Left kidney (tissue), 8 donors: ENCODE measurements at places on chromosomes 7 and 10. TPM values are rescaled to one million over a fixed set of nuclear protein-coding genes. Genes with fewer than 3 reads are reported as not detected.
A peak's percentile ranks its signal among the peaks of the same experiment; 100 is the strongest.

DNA sequence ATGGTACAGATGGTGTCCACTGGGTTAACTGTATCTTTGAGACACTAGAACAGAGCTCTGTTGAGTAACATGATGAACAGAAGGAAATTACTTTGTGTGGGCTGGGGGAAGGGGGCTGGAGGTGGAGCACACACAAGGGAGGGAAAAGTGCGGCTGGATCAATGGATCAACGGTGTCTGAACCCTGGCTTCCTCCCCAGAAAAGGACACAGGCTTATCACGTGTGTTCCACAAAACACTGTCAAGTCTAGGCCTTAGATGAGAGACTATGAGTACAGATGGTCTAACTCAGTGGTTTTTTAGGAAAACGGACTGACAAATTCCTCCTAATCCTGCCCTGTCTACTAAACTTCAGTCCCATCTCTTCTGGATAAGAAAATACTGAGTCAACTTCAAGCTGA lies 27.8 kb downstream of the HSPB1 start:
- no peak for DNase-seq

DNA sequence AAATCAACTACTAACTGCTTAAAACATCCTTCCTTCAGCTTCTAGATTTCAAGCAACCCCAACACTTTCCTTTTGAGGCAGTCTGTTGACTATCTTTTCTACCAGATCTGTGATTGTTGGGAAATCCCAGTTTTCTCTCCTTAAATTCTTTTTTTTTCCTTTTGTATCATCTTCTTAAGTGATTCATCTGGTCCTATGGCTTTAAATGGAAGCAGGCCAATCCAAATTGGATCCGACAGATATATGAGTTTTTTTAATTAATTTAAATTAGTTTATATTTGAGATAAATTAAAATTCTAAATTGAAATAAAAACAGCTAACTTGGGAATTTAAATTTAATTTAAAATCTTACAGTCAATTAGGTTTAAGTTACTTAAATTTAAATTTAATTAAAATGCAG lies 151.2 kb upstream of the PCLO start:
- DNase-seq: no peak

DNA sequence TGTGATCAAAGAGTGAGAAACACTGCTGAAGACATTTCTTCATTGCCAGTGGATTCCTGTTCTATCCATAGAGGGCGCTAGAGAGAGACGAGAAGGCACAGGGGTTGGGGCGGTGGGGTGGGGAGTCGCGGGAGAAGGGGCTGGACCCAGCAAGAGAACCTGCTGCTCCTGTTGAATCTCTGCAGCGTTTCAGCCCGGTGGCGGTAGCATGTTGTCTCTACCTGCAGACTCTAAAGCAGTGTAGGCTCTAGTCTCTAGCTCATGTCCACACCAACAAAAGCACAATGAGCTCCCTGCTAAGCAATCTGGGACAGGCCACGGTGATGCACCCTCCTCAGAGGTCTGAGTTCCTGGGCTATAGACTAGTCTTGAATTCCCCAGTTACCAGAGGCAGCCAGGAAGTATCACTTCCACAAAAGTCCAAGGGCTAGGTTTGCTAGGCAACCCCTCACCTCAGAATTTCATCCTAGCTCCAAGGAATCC lies 167.7 kb downstream of the DGKB start:
- peak; percentile 12 for DNase-seq

GRCh38 chr7:7103343-7104313 lies 78.7 kb upstream of the C1GALT1 start:
- peak; percentile 50 for DNase-seq

- DNase-seq: no peak
Measured at GRCh38 chr7:71354716-71355115, 222.8 kb downstream of the GALNT17 start.

- DNase-seq: no peak
Measured at GRCh38 chr7:97174303-97174702, 56.8 kb downstream of the SDHAF3 start.

DNA sequence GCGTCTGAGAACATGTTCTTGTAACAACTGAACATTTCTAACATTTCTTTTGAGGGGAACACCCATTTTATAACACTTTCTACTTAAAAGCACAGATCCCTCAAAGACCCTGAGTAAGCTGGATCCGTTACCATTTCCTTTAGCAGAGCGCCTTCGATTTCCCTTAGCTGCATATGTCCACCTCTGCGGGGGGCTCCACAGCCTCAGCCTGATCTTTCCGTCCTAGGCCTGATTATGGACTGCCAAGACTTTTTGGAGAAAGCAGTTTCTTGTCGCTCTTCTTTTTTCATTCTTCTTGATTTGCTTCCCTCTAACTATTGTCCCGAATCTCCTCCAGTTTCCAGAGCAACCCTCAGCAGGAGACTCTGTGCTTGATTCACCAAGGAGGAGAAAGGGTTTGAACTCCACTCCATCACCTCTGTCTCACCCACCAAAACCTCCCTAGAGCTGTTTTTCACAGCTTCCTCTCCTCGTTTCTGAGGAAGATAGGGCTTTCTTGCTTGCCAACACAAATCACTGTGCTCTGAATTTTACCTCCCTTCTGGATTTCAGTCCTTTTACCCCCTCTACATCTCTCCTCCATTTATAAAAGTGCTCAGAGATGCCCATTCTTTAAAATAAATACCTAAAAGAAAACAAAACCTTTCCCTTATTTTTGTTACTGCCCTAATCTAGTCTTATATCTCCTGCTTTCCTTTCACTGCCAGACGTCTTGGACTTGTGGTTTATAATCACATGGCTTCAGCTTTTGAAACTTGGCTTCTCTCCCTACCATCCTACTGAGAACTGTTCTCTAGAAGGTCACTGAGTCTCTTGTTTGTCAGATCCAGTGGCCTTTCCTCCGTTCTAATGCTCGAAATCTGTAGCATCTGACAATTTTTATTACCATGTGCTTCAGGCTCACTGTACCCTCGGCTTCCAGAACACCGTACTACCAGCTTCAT lies 30.5 kb upstream of the ZRANB1 start:
- no peak for DNase-seq

DNA sequence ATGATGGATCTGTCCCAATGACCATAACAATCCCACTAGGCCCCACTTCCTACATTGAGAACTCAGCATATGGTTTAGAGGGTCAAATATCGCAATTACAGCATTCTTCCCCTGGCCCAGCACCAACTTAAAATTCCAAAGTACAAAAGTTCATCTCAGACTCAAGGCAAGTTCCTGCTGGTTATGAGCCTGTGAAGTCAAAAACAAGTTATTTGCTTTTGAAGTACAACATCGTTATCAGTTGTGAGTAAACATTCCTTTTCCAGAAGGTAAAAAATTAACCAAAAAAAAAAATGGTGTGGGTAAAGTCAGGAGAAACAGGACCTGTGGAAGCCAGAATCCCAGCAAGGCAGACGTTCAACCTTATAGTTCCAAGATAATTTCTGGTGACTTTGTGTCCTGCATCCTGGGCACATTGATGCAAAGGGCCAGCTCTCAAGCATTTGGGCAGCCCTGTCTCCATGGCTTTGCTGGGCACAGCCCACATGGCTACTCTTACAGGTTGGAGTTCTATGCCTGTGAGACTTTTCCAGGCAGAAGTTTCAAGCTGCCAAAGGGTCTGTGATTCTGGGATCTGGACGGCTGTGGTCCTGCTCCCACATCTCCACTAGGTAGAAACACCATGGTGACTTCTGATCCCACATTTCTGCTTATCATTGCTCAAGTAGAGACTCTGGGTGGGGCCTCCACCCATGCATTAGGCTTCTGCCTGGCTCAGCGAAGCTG lies 37.5 kb downstream of the AKR1C8 start:
- DNase-seq: no peak

GRCh38 chr10:123642293-123642692 lies 23.9 kb upstream of the GPR26 start:
- DNase-seq: no peak

DNA sequence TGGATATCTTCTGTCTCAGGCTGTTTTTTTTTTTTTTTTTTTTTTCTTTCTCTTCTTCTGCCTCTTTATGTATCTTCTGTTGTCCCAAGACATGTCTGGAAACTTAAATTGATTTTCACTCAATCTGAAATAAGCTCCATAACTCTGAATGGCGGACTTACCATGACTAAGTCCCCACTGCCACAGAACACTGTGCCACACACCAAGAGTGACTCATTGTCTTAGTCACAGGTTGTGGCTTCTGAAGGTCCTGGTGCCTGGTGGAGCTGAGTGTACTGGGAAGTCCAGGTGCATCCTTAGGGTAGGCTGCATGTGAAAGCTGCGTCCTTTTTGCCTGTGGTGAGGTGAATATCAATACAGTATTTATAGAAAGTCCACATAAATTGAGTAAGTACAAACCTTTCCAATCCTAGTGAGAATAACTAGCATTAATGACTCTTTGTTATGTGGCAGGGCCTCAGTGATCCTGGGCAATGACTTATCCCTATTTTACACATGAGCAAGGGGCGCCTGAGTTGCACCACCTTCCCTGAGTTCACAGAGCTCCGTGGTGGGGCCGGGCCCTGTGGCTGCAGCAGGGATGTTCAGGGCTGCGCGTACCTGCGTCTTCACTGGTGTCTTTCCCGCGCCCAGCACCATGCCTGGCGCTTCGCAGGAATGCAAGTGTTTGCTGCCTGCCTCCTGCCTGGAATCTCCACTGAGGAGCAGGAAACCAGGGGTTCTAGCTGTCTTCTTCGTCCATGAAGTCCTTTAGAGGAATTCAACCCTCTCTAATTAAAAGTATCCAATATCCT lies 4.3 kb downstream of the PFKP start:
- DNase-seq: no peak

GRCh38 chr7:38351601-38352000 lies 78.2 kb upstream of the TARP start:
- DNase-seq: no peak

Gene ACSL5
- 4.7 TPM for polyA plus RNA-seq

Gene RASSF4
- polyA plus RNA-seq: 31.1 TPM

Gene C10orf90
- 0.45 TPM for polyA plus RNA-seq

Gene MMD2
- polyA plus RNA-seq: not detected

Gene RSPH10B2
- 1.6 TPM for polyA plus RNA-seq
